Panc1 (cell line): ENCODE measurements at places on chromosomes 3 and 15.

DNA sequence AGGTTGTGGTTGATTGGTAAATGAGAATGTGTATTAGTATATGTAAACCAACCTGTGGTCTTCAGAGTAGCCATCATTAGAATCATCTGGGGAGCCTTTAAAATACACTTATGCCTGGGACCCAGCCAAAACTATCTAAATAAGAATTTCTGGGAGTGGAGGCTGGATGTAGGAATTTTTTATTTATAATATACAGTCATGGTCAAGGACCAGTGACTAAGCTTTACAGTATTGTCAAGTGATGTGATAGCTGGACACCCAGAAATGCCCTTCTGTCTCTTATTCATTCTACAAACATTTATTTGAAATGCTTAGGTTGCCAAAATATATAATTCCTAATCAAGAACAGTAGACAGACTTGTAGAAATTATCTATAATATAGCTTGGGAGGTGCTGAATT lies 132.2 kb downstream of the MBNL1 start:
- DNase-seq = no peak

DNA sequence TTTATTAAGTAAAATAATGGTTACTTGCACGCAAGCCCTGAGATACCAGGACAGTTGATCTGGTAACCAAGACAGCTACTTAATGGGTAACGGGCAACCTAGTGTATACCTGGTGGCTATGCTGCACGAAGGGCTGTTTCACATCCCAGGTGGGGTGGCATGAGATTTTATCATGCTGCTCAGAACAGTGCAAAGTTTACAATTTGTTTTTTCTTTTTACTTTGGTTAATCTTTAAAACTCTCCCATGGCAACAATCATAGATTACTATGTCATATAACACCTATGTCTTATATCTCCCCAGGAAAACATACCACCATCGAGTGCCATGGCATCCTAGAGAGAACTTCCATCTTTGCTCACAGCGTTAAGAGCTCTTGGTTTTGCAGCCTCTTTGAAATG lies 32.2 kb upstream of the SLC28A1 start:
- DNase-seq = no peak

DNA sequence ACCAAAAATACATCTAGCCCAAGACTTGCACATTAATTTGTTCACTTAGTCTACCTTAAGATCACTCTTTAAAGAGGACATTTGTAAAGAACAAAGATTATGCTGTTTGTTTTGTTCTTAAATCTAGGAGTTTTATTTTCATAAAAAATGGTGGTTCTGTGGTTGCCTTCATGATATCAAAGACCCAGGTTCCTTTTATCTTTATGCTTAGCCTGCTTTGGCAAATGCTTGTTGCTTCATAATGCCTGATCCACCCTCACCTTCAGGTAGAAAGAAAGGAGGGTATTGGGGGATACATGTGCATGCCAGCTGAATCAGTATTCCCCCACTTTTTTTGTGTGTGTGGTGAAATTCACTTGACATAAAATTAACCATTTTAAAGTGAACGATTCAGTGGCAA lies 48.5 kb downstream of the GTF2E1 start:
- DNase-seq = no peak

- DNase-seq = no peak
These were observed 26.4 kb downstream of the PRKCD start for GRCh38 chr3:53187430-53187829.

- DNase-seq = no peak
These were observed 13.2 kb downstream of the PLA2G4B start for GRCh38 chr15:41851755-41852370.

DNA sequence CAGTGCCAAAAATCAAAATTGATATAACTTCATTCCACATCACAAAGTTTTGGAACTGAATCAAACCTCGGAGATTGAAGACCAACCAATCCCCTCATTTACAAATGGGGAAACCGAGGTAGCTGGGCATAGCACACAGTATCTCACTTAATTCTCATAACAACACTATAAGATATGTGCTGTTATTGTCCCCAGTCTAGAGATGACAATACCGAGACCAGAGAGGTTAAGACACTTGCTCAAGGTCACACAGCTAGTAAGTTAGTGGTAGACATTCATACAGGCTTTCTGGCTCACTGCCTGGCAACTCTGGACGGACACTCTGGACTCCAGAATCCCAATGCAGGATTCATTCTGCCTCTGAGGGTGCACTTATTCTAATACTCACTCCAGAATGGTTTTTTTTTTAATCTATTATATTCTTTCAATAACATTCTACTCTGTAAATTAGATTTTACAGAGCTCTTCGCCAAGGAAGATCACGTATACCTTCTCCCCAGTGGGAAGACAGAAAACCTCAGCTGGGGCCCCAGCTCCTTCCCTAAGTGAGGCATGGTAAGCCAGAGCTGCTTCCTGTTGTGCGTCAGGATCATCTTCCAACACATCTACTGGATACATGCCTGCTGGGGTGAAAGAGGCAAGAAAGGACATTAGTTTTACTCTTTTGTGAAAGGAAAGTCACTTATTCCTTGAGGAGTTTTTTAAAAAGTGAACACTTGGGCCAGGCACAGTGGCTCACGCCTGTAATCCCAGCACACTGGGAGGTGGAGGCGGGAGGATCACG lies 128.4 kb upstream of the IGF1R start:
- DNase-seq = no peak

- DNase-seq = no peak
These were observed 43.7 kb downstream of the MECOM start for GRCh38 chr3:169619793-169620192.

GRCh38 chr3:197508924-197509775 lies 46.6 kb downstream of the BDH1 start:
- no peak for DNase-seq

- DNase-seq = no peak
These were observed 34.0 kb upstream of the HRH1 start for GRCh38 chr3:11120091-11120805.

- no peak for DNase-seq
These were observed 180.0 kb upstream of the TGFBR2 start for GRCh38 chr3:30426293-30426993.

DNA sequence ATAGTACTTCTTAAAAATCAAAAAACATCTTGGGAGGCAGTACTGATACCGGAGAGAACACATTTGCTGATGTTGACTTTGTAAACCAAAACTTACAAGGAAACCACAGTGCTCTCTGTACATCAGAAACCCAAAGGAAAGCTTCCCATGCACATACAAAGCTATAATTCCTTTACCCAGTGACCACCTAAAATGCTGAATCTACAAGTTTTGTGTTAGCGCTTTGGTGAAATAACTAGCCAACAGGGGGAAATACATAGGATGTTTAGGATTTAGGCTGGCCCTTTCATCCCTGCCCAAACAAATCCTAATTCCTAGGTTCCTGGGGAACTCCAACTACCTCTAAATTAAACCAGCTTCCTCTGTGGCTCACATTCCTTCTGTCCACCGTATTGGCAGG lies 15.3 kb upstream of the SPG21 start:
- no peak for DNase-seq

GRCh38 chr15:71352125-71352524 lies 236.9 kb downstream of the THSD4 start:
- DNase-seq = no peak

DNA sequence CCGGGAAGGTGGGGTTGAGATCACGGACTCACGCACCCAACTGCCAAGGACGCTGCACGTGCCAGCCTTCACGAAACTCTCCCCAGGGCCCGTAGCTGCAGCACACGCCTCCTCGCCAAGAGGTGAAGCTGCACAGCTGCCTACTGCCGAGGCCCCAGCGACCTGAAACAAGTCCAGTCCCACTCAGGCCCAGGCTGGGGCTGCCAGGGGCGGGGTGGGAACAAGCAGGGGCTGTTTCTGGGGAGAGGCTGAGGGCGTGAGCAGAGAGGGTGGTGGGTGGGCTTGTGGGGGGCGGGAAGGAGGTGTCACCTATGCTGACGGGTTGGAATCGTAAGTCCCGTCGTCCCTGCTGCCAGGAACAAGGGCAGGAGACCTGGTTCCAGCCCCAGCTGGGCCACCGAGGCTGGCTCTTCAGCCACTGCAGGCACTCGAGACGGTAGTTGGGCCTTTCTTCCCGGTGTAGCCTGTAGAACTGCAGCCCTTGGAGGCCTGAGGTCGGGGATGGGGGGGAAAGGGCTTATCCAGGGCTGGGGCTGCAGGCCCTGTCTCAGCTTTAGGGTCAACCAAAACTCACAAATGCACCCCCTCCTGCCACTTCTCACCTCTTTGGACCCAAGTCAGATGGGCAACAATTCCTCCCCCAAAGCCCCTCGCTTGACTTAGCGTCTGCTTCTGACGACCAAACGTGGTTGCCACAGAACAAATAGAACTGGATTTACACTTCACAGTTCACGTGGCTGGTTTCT lies 44.4 kb downstream of the MUC20 start:
- DNase-seq = no peak

GRCh38 chr3:149763565-149764195 lies 11.4 kb upstream of the COMMD2 start:
- DNase-seq = no peak

DNA sequence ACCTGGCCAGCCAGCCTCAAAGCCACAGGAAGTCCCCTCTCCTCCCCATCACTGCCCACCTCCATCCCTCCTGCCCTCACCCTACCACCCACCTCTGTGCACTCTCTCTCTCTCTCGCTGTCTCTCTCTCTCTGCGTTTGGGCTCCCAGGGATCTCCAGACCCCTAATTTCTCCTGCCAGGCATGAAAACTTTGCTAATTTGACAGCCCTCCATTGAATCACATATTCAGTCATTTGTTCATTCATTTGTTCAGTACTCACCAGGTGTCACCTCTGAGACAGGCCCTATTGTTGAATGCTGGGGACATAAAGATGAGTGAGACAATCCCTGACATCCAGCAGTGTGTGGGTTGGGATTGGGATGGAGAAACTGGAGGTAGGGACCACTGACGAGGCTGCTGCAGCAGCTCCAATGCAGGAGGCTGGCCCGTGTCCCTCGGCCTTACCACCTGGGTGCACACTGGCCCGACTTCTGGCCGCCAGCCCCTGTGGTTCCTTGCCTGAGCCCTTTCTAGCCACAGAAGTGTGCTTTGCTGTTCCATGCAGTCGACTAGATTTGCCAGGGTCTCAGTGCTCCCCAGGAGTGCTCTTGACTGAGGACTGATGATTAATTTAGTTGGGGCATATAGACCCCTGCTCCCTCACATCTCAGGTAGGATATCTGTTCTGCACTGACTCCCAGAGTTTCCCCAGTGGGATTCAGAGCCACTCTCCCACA lies 38.6 kb upstream of the TSEN2 start:
- no peak for DNase-seq

GRCh38 chr3:128616516-128617269 lies 33.9 kb downstream of the RPN1 start:
- no peak for DNase-seq
